ENCODE measurements at places on chromosomes 13 and 19.
A peak's percentile ranks its signal among the peaks of the same experiment; 100 is the strongest.

DNA sequence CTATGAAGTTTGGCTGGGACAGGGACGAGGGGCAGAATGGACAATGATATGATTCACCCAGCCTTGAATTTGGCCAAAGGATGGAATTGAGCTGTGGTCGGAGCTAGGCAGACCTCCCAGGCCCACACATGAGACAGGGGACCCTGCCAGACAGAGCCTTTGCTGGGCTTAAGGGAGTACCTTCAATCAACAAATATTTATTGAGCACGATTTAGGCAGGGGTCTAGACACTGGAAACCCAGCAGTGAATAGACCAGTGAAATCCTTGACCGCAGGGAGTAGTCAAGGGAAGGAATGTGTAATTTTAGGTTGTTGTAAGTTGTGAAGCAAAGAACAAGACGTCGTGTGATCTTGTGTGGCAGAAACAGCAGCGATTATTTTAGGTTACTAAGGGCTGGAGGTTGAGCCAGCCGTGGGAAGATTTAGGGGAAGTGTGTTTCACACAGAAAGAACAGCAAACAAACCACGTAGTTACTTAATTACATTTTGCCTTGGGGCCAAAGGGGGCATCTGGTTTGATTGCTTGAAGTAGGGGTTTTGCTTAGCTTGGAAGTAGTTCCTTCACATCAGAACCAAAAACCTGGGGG is 16.9 kb upstream of the AP1M2 start:
- DNase-seq, result peak; percentile 57

DNA sequence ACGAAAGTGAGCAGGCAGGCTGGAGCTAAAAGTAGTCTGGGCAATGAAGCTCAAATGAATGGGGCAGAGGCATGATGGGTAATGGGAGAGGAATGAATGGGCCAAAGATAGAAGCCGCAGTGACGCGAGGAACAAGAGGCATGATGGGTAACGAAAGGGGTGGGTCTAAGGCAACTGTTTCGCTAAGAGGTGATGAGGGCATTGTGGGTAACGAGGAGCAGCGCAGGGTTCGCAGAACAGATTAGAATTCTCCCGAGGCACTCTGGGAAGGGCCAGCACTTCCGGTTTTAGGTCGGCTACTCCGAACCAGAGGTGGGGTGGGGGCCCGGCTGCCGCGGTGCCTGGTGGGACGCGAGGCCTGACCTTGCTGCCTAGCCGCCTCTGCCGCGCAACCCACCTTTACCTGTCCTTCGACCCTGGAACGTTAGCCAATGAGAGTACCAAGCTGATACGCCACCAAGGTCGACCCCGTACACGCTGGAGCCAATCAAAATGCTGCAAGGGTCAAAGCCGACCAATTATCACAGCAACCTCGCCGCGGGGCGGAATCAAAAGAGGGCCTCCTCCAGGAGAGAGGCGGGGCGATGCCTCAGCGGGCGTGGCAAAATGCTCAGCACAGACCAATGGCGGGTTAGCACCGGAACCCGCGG is 563 bp upstream of the TOMM40 start:
- peak; percentile 100 for DNase-seq

DNA sequence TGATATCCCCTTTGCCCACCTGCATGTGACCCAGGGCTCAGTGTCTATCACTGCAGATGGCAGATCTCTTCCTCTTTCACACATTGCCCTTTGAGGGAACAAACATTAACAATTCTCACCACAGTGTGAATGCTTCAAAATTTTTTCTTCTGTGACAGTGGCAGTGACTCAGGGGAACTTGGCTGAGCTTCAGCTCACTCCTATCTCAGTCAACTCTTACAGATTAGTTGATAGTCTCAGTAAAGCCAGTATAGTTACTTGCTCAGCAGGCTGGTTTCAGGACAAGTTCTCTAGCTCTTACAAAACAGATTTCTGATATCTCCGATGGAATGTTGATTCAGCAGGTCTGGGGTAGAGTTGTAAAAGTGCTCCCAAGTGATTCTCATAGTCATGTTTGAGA is 166.9 kb downstream of the DLEU7 start:
- peak; percentile 38 for DNase-seq

GRCh38 chr19:10388957-10389356 is 8.6 kb upstream of the TYK2 start:
- peak; percentile 75 for DNase-seq

- DNase-seq, result peak; percentile 5
These were observed 2220.8 kb upstream of the PCDH20 start for GRCh38 chr13:63636316-63636993.

DNA sequence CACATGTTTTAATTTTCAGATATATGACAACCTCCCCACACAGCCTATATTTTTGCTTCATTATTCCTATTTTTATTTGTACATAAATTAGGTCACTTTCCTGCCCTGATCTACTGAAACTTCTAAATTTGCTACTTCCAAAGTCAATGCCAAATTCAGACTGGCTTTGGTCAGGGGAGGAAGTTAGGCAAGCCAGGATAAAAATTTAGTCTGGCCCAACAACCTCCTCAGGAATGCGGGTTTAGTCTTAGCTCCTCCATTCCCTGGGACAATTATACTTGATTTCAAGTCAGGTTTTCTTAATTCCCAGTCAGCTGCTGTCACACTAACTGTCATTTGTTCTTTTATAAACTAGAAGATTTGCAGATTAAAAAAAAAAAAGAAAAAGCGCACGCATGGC is 84.3 kb downstream of the TM9SF2 start:
- DNase-seq, result no peak

Data from Jurkat, Clone E6-1 (cell line).